ENCODE measurements at places on chromosomes 1 and 21.
A peak's percentile ranks its signal among the peaks of the same experiment; 100 is the strongest.

- DNase-seq = no peak
These were observed 15.1 kb downstream of the KIAA1614 start for GRCh38 chr1:180927841-180928240.

- no peak for DNase-seq
These were observed 129.6 kb downstream of the PRDM16 start for GRCh38 chr1:3198371-3199271.

- no peak for DNase-seq
These were observed 1.8 kb upstream of the PRXL2B start for GRCh38 chr1:2584686-2585317.

DNA sequence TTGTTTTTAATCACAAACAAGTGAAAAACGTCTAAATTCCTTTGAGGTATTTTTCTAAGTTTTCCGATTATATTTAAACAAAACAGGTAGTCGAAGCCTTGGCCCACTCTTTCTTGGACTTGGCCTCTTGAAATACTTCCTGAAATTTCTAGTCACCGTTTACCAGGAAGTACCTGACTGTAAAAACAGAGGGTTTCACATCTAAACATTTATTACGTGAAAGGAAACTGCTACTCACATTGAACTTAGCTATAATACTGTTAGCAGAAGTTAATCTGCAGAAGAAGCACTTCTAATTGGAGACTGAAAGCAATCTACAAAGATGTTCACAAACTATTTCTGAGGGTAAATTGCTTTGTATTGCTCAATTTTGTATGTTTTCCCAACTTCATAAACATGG lies 526.0 kb upstream of the ADGRL4 start:
- no peak for DNase-seq

GRCh38 chr1:43554444-43554992 lies 23.8 kb downstream of the PTPRF start:
- peak; percentile 41 for DNase-seq

- DNase-seq = no peak
These were observed 34.4 kb downstream of the NENF start for GRCh38 chr1:212466898-212467650.

GRCh38 chr1:193338194-193338593 lies 151.8 kb upstream of the B3GALT2 start:
- peak; percentile 66 for DNase-seq

GRCh38 chr1:208085655-208086515 lies 158.3 kb downstream of the PLXNA2 start:
- DNase-seq = peak; percentile 27

- DNase-seq = no peak
These were observed 3.3 kb downstream of the CCSAP start for GRCh38 chr1:229339520-229339919.

DNA sequence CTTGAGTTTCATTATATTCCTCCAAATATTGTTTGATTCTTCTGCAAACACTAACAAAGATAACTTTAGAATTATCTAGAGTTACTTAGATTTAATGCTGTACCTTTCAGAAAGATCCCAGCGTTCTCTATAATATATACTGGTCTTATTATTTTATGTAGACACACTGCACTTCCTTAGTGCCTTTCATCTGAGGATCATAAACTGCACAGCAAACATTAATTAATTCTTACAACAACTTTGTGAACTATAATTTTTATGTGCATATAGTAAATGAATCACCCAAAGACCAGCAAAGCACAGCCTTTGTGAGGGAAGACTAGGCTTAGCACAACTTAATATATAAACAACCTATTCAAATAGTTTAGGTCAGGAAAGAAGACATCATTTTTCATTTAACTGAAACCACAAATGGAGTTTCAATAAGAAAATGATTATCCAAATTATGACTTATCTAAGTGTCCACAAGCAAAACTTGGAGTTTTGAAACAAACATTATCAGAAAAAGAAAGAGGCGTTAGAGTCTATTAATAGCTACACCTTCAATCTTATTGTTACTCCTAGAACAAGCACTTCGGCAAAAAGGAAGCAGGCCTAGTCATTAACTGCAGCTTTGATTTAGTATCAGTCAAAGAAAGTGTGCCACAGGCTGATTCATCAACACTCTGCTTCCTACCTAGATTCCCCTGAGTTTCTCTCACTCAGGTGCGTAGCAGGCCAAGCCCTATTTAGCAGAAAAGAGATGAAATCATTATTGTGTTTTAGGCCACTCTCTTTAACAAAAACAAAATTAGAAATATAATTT lies 22.5 kb upstream of the RC3H1 start:
- DNase-seq = no peak

DNA sequence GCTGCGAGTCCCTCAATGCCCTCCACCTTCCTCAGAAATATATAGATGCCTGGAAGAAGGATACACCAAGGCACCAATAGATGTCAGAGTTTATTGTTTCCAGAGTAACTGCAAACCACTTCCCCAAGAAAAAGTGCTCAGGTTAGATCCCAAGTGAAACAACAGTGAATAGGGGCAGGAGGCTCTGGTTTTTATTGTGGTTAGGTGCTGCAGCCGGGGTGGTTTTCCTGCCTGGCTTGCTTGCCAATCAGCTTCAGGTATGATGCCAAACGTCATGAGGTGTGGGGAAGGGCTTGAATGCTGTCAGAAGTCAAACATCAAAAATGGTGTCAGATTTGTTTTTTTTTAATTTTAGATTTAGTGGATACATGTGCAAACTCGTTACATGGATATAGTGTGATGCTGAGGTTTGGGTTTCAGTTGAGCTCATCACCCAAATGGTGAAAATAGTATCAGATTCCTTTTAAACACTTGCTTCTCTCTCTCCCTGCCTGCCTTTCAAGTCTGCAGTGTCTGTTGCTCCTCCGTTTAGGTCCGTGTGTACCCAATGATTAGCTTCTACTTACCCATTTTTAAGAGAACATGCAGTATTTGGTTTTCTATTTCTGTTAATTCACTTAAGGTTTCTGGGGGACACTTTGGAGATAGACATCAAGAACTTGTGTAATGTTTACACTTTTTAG lies 1317.0 kb downstream of the MRPL39 start:
- DNase-seq = no peak

DNA sequence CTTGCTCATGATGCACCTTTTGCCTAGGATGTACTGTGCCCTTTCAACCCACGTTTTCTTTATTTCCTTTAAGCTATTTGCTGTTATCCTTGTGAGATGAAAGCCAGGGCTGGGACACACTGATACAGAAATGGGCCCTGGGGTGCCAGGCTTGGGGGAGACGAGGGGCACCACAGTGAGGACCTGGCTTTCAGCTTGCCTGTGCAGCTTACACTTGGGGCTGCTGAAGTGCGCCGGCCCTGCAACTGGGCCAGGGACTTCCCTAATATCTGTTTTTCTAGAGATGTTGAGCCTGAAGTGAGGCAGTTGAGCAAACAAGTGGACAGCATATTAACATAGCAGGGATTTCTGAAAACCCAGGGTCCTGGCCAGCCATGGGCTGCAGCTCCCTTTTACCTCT lies 42.5 kb upstream of the SLC19A1 start:
- no peak for DNase-seq

GRCh38 chr1:56827711-56828110 lies 8.5 kb upstream of the FYB2 start:
- no peak for DNase-seq

DNA sequence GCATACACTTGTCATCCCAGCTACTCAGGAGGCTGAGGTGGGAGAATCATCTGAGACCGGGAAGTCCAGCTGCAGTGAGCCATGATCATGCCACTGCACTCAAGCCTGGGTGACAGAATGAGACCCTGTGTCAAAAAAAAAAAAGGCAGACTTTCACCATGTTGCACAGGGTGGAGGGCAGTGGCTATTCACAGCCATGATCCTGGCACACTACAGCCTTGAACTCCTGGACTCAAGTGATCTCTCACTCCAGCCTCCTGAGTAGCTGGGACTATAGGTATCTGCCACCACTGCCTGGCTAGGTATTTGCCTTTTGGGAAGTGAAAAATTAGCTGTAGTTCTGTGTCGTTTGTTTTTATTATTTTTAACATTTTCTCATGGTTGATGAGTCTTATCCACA lies 19.1 kb downstream of the SPATA45 start:
- no peak for DNase-seq

DNA sequence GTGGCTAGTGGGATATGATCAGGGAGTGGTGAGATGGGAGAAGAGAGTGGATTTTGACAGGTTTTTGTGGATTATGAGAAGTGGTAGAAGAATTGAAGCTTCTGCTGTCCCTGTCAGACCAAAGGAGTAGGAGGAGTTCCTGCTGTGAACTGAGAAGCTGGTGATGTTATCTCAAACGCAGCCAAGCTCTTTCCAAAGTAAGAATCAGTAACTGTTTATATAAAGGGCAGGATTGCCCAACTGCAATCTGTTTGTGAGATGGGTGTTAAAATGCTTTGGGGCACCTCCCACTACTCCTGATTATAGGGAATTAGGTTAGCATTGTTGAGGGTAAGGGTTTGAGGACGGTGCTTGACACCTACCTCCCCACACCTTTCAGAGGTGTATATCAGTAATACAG lies 60.5 kb upstream of the USP25 start:
- no peak for DNase-seq

- DNase-seq = no peak
These were observed 13.4 kb upstream of the SPSB1 start for GRCh38 chr1:9279172-9279840.

DNA sequence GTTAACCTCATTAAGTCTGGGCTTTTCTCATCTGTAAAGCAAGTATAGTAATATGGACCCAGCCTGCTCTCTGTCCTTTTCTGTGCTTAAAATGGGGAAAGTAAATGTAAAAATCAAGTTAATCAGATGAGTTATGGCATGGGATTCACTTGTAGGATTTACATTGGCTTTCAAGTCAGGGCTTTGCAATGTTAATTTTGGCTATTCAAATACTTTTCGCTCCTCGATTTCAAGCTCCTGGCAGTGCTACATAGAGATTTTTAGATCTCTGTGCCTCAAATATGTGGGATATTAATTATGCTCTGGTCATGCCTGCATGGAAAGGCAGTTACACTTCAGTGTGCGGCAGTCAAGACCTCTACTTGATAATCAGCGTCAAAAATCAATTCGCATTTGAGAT lies 709.8 kb downstream of the LTN1 start:
- peak; percentile 14 for DNase-seq

GRCh38 chr1:81679942-81680341 lies 120.8 kb upstream of the ADGRL2 start:
- DNase-seq = no peak

DNA sequence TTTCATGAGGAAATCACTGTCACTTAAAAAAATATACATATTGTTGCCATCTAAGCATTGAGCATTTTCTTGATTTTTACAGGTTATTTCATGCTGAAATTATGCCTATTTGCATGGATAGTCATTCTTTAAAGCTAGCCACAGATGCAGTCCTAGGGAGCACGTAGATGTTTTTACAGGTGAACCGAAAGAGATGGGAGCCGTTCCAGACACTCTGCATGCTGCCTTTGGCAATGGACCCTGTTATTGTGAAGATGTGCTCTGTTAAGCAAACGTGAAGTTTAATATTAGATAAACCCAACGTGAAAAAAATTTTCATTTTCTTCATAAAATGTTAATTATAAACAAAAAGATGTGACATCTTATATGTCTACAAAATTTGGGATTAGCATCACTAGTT lies 7.1 kb downstream of the PROX1 start:
- DNase-seq = no peak

- no peak for DNase-seq
These were observed 135.4 kb upstream of the SOD1 start for GRCh38 chr21:31524140-31524539.

DNA sequence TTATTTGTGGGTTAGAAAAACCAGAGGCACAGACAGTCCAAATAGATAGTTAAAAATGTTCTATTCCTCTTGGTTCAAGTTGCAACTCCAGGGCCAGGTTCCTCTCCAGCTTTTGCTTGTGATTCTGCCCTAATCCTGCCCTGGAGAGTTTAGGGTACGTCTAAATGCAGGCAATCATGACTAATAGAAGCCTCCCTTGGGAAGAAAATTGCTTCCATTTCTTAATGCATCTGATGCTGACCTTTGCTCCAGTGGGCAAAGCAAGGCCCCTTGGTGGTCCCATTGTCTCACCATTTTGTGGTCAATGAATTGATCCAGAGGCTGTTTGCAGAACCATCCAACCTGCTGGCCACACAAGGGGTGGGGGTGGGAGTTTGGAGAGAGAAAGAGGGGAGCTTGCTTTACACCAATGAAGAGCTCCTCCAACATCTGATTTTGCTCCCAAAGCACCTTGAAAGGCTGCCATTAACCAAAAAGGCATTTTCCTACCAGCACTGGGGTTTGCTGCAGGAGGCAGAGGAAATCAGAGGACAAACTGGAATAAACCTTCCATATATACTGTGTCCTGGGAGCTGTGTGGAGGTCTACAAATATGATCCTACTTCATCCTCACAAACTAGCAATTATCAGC lies 31.3 kb downstream of the C8B start:
- peak; percentile 92 for DNase-seq

DNA sequence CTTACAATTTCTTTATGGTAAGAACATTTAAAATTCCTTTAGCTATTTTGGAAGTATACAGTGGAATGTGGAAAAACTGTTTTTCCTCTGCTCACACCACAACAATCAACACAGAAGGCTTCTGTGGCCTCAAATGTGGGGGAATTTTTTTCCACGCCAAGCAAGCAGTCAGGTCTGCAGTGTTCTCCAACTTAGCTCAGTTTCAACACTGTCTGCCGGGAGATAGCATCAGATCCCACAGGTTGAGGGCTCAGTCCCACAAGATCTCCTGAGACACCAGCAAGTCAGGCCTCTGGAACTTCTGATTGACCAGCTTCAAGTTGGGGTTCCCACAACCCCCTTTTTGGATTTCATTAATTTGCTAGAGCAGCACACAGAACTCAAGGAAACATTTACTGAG lies 50.3 kb downstream of the PTBP2 start:
- DNase-seq = no peak

- peak; percentile 89 for DNase-seq
These were observed 2.9 kb upstream of the SHCBP1L start for GRCh38 chr1:182955596-182956588.

- peak; percentile 87 for DNase-seq
These were observed 6.1 kb upstream of the EPHB2 start for GRCh38 chr1:22704440-22705067.

DNA sequence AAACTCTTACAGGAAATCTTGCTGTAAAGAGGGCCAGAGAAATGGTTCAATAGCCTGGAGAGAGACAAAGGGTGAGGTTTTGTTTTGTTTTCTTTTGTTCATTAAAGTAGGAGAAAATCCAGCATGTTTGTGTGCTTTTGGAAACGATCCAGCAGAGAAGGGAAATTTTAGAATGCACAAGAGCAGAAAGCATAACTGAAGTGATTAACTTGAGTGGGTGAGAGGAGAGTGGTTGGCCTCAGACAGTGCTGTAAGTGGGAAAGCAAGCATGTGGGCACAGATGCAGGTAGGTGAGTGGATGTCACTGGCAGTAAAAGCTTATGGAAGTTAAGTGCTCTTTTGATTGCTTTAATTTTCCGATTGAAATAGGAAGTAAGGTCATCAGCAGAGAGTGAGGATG lies 50.2 kb downstream of the EEIG2 start:
- no peak for DNase-seq

- DNase-seq = no peak
These were observed 47.3 kb downstream of the NEGR1 start for GRCh38 chr1:72235062-72235461.

DNA sequence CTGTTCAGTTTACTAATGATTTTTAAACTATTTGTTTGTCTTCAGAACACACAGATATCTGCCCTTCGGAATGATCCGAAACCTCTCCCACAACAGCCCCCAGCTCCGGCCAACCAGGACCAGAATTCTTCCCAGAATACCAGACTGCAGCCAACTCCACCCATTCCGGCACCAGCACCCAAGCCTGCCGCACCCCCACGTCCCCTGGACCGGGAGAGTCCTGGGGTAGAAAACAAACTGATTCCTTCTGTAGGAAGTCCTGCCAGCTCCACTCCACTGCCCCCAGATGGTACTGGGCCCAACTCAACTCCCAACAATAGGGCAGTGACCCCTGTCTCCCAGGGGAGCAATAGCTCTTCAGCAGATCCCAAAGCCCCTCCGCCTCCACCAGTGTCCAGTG lies 51.6 kb downstream of the ACP6 start:
- DNase-seq = no peak

Data from fibroblast of skin of abdomen (primary cell).